Ovary (tissue), 10 donors: ENCODE measurements at places on chromosomes 1 and 21.

- no peak for DNase-seq
These were observed 281.0 kb downstream of the PTPRC start for GRCh38 chr1:198919667-198920398.

- DNase-seq, result no peak
These were observed 24.4 kb upstream of the FGGY start for GRCh38 chr1:59272507-59272906.

GRCh38 chr1:4697801-4698200 is 43.4 kb downstream of the AJAP1 start:
- DNase-seq, result no peak

GRCh38 chr1:34845131-34845901 is 14.2 kb downstream of the SMIM12 start:
- no peak for DNase-seq

- DNase-seq, result no peak
These were observed 51.9 kb downstream of the IL12RB2 start for GRCh38 chr1:67359592-67359991.

- DNase-seq, result no peak
These were observed 18.9 kb downstream of the HTR1D start for GRCh38 chr1:23198373-23198772.

DNA sequence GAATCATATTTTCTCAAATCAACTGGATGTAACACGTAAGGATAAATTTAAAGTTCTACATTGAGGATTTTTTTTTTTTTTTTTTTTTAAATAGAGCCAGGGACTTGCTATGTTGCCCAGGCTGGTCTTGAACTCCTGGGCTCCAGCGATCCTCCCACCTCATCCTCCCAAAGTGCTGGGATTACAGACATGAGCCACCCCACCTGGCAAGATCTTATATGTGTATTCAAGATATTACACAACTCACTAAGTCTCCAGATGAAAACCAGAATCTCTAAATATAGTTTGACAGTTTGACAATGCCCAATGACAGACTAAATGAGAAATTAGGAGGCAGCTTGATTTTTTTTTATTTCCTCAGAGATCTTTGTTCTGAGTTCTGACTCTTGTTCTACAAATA is 6.8 kb downstream of the YY1AP1 start:
- no peak for DNase-seq

- DNase-seq, result no peak
These were observed 58.6 kb downstream of the ZNHIT6 start for GRCh38 chr1:85649591-85649990.

DNA sequence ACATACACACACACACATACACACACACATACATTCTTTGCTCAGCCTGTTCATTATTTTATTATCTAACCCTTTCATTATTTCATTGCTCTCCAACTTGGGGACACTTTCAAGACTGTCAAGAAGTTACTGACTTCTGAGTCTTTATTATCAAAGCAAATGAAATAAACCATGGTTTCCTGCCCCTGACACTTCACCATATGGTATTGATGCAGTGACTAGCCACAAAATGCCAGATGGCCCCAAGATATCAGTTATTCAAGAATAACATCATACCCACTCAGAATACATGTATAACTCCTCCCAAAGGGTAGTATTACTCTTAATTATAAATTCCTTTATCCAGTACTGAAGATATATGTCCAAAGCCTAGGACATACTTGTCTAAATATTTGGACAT is 197.3 kb downstream of the MRPL39 start:
- DNase-seq, result no peak

DNA sequence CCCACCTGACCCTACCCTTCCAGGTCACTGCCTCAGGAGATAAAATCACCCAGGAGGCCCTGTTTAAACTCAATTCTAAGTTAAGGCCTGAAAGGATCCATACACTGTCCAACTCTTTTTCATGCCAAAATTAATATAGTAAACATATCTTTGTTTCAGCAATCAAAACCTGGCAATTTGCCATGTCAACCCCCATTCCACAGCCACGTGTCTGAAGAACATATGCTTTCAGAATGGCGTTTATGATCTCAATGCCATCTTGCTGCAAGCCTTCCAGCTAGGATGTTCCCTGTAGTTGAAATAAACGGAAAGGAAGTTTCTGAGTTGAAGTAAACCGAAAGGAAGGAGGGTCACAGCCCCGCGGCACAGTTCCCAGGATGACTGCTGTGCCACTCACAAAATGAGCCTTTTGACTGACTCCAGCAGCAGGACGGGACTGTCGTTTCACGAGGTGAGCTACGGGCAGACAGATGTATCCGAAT is 472.0 kb downstream of the SMYD3 start:
- DNase-seq, result no peak

DNA sequence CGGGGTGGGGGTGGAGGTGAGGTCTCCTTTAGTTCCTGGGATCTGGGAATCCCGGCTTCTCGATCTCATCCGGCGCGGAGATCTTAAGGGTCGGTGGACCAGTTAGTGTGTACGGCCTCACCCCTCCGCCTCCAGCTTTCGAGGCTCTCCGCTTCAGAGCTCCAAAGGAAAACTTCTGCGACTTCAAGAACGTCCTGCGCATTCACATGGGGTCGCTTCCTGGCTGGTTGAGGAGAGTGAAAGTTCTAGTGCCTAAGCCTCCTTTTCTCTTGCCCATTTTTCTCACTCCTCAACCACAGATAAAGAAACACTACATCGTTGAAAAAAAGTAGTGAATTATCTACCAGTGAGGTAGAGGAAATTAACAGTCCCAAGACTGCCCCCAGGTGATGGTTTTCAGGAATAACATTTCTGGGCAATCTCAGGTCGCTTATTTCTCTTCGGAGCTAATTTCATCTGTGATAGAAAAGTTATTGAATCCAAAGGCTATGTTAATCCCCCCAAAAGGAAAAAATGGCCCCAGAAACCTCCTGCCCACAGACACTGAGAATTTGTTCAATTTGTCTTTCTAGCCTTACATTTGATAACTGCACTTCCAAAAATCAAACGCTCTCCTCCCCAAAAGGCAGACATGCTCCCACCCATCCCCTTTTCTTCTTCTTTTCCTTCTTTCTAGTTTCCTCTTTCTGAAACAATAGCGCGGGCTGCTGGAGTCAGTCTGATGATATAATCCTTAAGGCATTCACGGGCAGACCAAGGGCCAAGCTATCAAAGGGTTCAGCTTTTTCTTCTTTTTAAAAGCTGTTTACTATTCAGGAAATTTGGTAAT is 20.6 kb upstream of the TBX15 start:
- DNase-seq, result no peak

DNA sequence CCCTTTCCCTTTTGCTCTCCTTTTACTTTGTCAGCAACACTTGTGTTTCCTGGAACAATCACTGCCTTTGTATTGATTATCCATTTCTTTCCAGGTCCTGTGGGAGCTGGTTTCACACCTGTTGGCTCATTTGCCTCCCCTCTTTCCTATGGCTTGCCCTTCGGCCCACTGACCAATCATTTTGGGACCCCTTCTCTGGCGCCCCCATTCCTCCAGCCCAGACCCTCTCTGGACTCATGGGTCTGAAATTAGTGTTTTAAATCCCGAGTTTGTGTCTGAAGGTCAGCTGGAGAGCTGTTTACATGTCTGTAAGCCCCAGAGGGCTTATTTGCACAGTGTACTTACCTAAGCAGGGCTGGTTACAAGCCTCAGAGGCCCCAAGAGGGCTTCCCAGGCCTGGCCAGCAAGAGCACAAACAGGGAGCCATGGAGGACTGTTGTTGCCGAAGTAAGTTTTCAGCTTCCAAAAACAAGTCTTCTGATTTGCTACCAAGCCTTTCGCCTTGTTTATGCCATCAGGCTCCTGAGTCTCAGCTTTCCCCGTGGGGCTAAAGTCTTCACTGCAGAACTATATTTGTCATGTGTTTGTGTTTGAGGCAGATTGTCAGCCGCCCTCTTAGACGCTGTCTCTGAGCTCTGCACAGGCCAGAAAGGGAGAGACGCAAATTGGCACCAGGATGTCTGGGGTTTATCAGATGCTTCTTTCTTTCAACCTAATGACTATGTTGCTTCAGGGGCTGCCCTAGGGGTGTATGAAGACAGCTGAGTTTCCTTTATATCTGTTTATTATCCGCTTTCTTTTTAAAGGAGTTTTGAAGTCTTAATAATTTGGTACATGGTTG is 93.0 kb downstream of the ATP1A1 start:
- no peak for DNase-seq

- DNase-seq, result no peak
These were observed 437.7 kb downstream of the GPATCH2 start for GRCh38 chr1:217193151-217193550.

DNA sequence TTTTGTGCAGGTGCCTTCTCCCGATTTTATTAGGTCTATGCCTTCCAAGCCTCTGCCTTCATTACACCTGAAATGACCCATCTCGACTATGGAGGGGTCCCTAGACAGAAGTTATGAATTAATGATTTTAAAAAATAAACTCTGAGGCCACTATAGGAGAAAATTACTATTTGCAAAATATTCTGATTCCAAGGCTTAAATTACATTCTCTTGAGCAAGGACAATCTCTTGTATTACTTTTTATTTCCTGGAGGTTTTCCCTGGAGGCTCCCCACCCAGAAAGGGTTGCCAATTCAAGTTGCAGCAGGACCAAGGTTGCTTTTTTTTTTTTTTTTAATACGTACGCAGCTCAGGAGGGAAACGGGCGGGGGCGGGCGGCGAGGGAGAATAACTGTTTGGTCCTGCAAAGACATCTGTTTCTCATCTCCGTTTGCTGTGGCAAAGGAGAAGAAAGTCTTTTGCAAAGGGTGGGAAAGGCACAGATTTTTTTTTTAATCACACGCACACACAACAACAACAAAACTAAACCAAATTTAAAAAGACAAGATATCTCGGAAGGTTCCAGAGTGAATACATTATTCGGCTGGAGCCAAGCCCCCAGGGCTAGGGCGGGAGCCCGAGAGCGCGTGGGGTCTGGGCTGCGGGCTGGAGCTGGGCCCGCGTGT is 618 bp upstream of the SERTAD4 start:
- DNase-seq, result peak; percentile 46

DNA sequence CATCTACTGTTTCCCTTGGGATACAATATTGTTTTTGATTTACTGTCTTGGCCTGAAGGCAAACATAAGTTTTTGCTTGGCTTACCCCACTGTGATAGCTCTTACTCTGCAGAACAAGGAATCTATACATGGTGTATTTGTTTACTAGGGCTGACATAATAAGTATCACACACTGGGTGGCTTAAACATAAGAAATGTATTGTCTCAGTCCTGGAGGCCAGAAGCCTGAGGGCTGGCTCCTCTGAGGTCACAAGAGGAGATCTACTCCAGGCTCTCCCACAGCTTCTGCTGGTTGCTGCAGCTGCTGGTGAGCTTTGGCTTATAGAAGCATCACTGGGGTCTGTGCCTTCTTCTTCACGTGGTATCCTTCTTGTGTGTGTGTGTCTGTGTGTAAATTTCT is 30.7 kb upstream of the IGSF5 start:
- DNase-seq, result no peak

DNA sequence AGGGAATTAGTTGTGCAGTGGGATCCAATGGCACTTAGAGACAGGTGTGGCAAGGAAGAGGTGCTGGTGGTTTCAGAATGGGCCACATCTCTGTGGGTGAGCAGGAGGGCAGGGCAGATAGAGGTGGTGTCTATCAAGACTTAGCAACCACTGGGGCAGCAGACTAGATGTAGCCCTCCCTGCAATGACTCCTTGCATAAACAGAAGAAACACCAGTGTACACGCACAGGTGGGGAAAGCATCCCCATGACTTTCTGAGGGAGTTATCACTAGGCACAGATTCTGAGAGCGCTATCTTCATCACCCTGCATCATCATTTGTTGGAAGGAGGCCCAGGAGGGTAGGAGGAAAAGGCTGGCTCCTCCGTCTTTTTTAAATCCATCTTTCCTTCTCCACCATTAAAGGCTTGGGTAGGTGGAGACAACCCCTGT is 58.4 kb downstream of the PLXNA2 start:
- no peak for DNase-seq

DNA sequence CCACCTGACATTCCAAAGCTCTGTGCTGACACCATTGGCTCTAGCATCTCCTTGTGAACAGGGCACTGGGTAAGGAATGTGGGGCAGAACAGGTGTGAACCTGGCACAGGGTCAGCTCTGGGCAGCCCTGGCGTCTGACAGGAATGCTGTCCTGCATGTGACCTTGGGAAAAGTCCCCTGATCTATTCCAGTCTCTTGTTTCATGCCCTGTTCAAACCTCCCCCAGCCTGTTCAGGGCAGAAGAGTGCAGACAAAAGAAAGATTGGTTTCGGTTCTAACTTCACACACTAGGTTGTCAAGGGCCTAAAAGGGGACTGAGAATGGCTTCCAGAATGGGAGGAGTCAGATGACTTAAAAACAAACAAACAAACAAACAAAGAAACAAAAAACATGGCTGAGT is 27.6 kb upstream of the SDHB start:
- no peak for DNase-seq

DNA sequence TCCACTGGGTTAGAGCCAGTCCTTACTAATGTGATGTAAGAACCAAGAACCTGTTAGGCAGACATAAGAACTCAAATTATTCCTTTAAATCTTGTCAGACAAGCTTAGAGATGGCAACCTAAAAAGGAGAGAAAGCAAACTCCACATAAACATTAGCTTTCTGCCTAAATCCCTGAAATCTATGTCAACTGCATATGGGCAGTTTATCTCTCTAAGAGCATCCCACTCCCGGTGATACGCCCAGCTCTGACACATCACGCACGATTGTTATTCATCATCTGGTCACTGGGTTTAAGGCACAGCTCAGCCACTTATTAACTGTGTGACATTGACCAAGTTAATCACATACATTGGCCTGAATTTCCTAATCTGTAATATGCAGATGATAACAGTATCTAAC is 323.7 kb downstream of the HHIPL2 start:
- no peak for DNase-seq

DNA sequence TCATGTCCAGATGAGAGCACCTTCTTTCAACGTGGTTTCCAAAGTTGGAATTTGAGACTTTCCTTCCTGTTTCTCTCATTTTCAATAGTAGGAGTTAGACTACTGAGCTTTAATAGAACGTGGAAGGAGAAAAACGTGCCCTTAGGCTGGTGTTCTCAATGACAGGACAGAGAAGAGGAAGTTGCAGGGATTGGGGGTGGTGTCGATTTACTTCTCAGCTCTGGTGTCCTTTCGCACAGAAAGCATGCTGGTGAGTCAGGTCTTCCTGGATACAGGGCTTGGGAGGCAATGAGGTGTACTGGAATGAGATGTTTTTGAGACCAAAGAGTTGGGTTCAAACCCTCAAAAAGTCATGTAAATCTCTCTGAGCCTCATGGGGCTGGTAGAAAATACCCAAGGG is 67.1 kb downstream of the HIVEP3 start:
- DNase-seq, result no peak

DNA sequence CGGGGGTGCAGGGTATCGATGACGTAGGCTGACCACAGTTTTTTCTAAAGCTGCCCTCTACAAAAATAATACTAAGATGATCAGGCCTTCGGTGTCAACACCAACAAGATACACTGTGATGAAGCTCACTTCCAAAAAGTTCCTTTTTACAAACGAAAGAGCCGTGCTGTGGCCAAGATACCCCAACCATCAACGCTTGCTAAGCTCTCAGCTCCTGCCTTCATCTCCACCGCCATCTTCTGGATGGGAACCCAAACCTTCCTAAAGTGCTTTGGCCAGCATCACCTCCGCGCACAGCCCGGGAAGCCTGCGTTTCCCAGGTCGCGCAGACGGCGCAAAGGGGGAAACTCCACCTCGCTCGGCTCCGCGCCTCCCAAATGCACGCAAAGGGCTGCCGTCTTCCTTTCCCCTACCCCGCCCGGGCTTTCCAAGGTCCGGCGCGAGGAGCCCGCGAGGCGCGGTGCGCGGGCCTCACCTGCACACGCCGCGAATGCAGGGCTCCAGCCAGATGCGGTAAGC is 541 bp downstream of the USP48 start:
- DNase-seq, result no peak
